ENCODE measurements at places on chromosomes 16 and 17.

DNA sequence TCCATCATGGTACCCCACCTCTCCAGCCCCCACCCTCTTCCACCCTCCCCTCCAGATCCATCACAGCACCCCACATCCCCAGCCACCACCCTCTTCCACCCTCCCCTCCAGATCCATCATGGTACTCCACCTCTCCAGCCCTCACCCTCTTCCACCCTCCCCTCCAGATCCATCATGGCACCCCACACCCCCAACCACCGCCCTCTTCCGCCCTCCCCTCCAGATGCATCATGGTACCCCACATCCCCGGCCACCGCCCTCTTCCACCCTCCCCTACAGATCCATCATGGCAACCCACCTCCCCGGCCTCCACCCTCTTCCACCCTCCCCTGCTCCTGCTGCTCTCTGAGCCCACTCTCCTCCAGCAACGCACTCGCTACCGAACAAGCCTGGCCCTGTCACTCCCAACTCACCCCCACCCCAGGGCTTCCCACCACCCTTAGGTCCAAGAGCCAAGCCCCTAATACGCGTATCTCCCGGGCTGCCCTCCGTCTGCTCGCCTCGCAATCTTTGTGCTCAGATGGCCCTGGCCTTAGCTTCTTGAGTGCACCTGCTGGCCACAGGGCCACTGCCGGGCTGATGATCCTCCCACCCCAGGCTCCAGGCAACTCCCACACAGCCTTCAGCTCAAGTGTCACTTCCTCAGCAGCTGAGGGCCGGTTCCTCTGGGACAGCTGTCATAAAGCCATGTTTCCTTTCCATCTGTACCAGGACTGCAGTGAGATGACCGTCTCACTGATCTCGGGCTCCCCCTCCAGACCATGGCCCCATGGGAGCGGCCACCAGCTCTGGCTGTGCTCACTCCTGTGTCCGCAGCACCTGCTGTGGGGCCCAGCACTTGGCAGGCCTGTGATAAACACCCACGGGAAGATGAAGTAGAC is 25.5 kb downstream of the KDM8 start:
- no peak for DNase-seq

- no peak for DNase-seq
Observed at GRCh38 chr17:49287481-49287880, 56.9 kb upstream of the PHOSPHO1 start.

GRCh38 chr17:50558091-50558490 is 2.4 kb upstream of the CACNA1G start:
- no peak for DNase-seq

DNA sequence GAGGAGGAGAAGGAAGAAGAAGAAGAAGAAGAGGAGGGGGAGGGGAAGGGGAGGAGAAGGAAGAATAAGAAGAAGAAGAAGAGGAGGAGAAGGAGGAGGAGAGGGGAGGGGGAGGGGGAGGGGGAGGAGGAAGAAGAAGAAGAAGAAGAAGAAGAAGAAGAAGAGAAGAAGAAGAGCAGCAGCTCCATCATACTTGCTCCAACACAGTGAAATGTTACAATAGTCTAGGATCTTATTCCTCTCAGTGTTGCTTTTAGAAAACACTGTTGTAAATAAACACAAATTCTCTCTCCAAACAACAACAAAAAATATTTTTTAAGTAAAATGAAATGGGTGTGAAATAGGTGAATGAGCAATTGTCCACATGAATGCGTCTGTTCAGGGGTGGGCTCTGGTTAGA is 126.6 kb upstream of the KCNJ16 start:
- no peak for DNase-seq

GRCh38 chr16:66275775-66276428 is 90.6 kb upstream of the CDH5 start:
- no peak for DNase-seq

DNA sequence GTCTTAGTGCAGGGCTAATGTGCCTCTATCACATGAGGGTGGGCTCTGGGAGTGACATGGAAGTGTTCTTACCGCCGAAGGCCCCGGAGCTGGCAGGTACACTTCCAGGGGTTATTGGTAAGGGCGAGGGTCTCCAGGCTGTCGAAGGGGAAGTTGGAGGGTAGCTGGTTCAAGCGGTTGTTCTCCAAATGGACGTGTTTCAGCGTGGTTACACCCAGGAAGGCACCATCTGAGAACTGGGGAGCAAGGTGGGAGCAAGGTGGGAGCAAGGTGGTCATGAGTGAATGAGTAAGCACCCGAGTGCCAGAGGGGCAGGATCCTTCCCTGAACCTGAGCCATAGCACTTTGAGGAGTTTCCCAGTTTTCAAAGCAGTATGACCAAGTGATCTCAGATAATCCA is 3.0 kb downstream of the CHAD start:
- DNase-seq = no peak

- DNase-seq = no peak
Observed at GRCh38 chr16:16073001-16073545, 123.7 kb downstream of the ABCC1 start.

DNA sequence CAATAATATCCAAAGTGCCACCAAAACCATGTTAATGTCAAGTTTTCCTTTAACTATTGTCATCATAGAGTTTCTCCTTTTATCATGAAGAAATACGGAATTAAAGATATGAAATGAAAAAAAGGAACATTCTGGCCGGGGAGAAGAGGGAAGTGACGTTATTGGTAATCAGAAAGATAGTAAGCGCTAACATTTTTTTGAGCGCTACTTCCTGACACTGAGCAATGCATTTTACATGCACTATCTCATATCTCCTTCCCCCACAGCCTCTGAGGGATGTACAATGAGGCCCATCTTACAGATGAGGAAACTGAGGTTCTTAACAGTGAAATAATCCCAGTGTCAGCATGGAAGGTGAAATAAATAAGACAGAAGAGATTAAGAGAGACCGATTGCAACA is 410.9 kb downstream of the SOX9 start:
- DNase-seq = no peak

GRCh38 chr17:68292689-68293040 is 1.4 kb downstream of the ARSG start:
- no peak for DNase-seq

GRCh38 chr17:82231562-82232321 is 2.9 kb downstream of the SLC16A3 start:
- DNase-seq = no peak

GRCh38 chr17:69851736-69852135 is 223.3 kb upstream of the KCNJ16 start:
- no peak for DNase-seq

GRCh38 chr16:85089525-85089924 is 22.7 kb downstream of the CIBAR2 start:
- DNase-seq = no peak
